Fibroblast of skin of left biceps (primary cell): ENCODE measurements at places on chromosomes 5 and 9.

- DNase-seq: no peak
Measured at GRCh38 chr5:39376293-39376714, 12.0 kb upstream of the C9 start.

- no peak for DNase-seq
Measured at GRCh38 chr5:16140944-16141343, 38.6 kb downstream of the MARCHF11 start.

DNA sequence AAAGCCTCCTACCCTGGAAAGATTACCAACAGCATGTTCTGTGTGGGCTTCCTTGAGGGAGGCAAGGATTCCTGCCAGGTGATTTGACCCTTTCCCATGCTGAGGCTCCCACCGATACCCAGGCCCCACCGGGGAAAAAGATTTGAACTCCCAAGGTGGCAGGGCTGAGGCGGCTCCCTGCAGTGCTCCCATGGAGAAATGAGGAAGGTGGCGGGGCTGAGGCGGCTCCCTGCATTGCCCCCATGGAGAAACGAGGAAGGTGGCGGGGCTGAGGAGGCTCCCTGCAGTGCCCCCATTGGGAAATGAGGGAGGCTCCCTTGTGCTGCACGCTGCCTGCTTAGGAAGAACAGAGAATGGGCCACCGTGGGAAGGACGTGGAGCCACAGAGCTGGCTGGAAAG, 3.2 kb downstream of the PRSS3 start:
- no peak for DNase-seq

DNA sequence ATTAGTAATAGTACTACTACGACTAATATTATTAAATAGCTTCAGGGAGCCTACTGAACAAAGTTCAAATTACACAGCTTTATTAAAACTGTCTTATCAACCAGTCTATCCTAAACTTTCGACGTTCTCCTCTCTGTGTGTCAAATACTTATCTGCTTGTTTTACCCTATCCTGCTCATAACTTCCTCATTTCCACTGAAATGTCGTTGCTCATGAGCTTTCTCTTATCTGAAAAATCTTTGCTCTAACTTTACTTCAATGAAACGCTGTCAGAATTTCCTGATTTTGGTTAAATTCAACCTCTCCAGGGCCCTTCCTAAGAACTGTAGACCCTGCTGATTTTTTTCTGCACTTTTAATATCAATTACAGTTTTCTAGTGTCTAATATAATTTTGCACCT, 1431.0 kb upstream of the WWC1 start:
- DNase-seq: no peak

DNA sequence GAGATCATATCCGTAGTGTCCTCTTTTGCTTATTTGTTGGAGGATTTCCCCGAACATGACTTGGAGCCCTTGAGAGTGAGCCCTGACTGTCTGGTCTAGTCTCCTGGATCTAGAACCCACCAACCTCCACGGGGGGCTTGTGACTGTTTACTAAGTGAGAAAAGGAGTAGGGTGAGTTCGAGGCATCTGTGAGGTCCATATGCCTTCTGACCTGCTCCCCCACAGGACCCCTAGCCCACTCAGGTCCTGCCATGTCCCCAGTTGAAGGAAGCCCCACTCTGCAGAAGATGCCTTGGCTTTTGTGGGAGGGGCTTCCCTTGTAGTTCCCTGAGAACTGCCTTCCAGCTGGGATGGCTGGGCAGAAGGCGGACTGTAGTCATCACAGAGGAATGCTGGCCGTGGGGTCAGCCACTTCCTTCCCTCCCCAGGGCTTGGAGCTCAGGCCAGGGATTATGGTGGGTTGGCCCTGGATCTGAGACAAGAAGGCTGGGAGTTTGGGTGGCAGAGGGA, 7.0 kb upstream of the IRF1 start:
- DNase-seq: no peak

GRCh38 chr9:98172604-98173003, 19.8 kb downstream of the CORO2A start:
- DNase-seq: no peak

- DNase-seq: no peak
Measured at GRCh38 chr5:125209650-125210049, 463.2 kb upstream of the ZNF608 start.

GRCh38 chr5:21919414-21920022, 933.6 kb downstream of the CDH12 start:
- peak; percentile 8 for DNase-seq

GRCh38 chr5:56412601-56413379, 179.7 kb upstream of the ANKRD55 start:
- DNase-seq: no peak

DNA sequence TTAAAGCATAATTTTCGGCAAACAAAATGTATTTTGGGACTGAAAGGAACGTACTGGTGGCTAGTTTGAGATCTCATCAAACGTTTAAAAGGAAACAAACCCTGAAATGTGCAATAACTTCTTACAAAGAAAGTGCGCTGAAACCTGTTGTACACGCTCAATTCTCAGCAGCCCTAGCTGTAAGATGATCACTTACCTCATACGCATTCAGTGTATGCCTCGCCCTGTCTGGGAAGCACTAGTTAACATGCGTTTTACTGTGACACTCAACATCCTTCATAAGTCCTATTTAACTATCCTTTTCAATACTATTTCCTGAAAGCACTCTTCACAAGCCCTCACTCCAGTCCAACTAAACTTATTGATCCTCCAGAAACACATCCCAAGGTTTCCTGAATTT, 485.0 kb upstream of the EDIL3 start:
- DNase-seq: no peak

DNA sequence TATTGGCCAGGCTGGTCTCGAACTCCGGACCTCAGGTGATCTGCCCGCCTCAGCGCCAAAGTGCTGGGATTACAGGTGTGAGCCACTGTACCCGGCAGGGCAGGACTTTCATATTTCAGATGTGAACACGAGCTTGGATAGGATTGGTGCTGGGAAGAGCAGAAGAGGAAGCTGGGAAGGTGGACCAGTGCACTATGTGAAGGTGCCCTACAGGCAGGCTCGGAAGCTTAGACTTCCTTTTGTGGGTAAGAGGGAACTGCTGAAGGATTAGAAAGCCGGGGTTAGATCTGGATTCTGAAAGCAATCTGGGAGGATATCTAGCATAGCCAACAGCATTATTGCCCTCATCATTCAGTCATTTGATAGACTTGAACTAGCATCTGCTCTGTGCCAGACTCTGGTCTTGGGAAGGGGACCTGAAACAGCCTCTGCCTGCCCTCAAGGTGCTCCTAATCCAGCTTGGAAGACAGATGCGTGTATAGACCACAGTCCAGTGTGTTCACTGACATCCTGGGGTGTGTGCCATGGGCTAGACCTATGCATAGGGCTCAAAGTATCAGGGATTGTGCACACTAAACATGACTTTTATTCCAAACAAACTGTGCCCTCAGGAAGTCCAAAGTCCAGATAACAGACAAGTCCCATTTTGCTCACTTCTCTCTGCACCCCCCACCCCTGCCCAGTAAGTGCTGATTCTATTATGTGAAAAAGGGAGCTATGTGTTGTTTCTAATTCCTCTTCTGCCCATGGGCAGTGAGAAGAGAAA, 637 bp downstream of the CBY3 start:
- DNase-seq: no peak

- no peak for DNase-seq
Measured at GRCh38 chr5:171307789-171308452, 1.1 kb upstream of the TLX3 start.

DNA sequence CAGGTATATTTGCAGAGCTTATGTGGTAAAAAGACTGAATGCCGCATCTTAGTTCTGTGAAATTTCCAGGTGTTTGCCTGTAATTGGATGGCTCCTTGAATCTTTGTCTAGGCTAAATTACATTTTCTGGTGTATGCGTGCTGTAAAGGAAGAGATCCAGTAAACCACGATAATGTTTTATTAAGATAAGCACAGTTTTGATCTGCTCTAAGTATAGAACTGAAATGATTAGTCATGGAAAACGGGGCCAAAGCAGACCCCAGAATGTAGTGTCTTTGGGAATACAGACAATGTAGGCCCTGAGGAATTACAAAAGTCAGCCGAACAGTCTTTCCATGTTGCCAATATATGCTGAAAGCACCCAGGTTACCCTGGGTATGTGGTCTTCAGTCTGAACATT, 257.3 kb downstream of the FANCC start:
- DNase-seq: no peak

GRCh38 chr9:124238546-124239140, 19.1 kb upstream of the NEK6 start:
- no peak for DNase-seq

DNA sequence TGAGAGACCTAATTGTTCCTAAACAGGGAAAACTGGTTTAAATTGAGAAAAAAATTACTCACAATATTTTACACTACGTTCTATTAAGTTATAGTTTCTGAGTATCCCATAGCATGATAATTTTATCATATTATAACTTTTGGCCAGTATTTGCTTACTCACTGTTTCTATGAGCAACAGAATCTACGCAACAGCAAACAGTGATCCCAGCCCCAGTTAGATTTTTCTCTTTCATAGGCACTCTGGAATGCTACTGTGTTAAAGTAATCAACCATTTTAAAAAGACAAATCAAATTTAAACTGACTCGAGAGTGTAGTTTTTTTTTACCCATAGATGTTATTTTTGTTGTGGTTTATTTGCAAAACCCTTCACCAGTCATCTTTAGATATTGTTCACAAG, 107.2 kb downstream of the XRCC4 start:
- no peak for DNase-seq

DNA sequence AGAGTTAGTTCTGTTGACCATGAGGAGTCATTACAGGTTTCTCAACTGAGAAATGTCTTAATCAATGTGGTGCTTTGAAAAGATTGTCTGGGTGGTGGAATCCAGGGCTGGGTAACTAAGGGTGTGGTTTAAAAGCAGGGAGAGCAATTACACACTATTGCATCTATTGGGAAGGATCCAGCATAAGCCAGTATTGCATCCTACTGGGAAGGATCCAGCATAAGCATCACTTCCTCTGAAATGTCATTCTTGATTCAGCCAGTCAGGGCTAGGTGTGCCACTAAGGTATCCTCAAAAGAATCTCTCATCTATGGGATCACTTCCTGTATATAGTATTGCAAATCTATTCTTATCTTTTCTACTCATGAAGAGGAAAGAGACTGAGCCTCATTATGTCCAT, 38.6 kb downstream of the ELOVL7 start:
- DNase-seq: no peak

DNA sequence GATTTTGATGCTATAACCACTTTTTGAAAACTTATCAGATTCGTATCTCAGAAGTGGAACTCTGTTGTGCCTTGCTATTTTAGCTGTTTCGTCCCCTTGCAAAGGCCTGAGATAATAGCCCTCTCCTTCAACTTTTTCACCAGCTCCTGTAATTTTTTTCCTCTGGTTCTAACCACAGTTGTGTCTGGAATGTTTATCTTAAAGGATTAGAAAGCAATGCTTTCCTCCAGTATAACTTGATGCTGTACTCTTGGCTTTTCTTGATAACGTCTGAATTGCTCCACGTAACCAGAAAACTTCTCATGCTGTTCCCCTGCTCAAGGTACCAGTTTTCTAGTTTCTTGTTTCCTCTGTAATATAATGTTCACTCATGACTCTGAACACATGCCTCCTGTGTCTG, 209.4 kb downstream of the DTWD2 start:
- DNase-seq: no peak

DNA sequence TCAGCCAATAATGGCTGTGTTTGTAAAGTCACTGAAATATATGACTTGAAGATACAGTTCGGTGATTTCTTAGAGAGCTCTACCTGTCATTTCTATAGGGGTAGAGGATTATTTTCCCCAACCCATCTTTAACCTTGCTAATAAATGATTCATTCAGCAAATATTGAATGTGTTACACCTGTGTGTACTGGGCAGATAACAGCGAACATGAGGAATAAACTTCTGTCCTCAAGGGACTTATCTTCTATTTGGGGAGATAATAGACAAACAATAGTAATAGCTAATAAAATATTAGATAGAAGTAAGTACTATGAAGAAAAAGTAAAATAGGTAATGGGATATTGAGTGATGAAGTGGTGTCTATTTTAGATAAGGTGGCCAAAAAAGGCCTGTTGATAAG, 9.3 kb downstream of the TTC23L start:
- DNase-seq: no peak

GRCh38 chr5:179817470-179817840, 3.2 kb upstream of the SQSTM1 start:
- no peak for DNase-seq

GRCh38 chr5:158013939-158014338, 155.0 kb upstream of the CLINT1 start:
- no peak for DNase-seq

DNA sequence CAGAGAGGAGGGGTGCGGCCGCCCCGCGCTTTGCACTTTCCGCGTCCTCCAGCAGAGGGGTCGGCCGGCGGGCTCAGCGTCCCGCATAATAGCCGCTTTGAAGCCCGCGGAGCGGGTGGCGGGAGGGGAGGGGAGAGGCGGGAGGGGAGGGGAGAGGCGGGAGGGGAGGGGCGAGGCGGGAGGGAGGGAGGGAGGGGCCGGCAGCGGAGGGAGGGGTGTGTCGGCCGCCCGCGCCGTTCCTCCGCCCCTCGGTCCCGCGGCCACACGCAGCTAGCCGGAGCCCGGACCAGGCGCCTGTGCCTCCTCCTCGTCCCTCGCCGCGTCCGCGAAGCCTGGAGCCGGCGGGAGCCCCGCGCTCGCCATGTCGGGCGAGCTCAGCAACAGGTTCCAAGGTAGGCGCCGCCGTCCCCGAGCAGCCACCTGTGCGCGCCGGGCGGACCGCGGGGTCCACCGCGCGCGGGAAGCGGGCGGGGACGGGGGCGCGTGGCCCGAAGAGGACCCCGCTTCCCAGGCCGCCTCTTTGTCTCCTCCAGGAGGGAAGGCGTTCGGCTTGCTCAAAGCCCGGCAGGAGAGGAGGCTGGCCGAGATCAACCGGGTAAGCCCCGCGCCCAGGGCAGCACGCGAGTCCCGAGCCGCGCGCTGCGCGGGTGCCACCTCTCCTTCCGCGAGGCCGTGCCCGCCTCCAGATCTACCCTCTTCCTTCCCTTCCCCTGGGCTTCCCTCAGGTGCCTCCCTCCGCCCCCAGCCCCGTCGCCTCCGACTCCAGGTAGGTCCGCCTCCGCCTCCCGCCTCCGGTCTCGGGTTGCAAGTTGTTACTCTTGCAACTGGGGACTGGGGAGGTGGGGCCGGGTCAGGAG, at the start of gene AIF1L:
TSS of gene AIF1L (plus strand) at position 263 of the 857 bp plus-strand sequence. CDS start at position 362, 99 bp downstream.
- no peak for DNase-seq

GRCh38 chr5:51810592-51810991, 427.3 kb downstream of the ISL1 start:
- DNase-seq: no peak

- DNase-seq: no peak
Measured at GRCh38 chr5:64861281-64861680, 92.6 kb downstream of the CWC27 start.

DNA sequence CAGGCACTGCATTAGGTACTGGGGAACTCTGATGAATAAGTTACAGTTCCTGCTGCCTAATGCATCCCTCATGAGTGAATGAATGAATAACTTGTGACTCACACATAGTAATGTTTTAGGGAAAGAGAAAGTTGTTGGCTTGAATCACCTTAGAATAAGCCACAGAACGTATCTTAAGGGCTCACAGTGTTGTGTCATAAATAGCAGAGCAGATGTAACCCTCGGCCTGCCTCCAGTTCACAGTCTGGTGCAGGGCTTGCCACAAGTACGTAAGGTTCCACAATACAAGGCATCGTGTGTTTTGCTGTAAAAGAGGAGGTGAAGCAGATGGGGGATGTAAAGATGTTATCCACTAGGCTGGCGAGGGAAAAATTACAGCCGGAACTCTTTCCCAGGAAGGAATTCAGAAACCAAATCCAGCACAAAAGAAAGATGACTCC, 218.7 kb downstream of the TRPM3 start:
- DNase-seq: peak; percentile 96
